CD4-positive, alpha-beta T cell treated with Interleukin-15 for 4 hours (primary cell): ENCODE measurements at places on chromosomes 12 and 14.
A peak's percentile ranks its signal among the peaks of the same experiment; 100 is the strongest.

DNA sequence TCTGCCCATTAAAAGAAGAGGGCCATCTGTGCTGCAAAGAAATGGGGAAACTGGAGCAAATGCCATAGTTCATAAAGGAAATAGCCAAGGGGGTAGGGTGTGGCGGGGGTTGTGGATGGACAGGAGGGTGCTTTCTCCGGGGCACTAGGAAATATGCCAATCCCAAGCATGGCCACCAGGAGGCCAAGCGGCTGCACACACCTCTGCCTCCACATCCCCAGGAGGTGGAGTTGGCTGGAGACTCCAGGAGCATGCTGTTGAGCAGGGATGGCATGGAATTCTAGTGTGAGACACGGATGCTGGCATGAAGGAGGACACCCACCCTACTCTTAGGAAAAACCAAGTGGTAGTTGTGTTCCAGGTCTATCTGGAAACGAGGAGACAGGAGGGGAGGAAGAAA lies 25.2 kb downstream of the NID2 start:
- DNase-seq = peak; percentile 42

GRCh38 chr14:98374136-98374535 lies 897.9 kb downstream of the BCL11B start:
- DNase-seq = no peak

- DNase-seq = no peak
Measured at GRCh38 chr14:87171141-87171540, 821.8 kb downstream of the GALC start.

DNA sequence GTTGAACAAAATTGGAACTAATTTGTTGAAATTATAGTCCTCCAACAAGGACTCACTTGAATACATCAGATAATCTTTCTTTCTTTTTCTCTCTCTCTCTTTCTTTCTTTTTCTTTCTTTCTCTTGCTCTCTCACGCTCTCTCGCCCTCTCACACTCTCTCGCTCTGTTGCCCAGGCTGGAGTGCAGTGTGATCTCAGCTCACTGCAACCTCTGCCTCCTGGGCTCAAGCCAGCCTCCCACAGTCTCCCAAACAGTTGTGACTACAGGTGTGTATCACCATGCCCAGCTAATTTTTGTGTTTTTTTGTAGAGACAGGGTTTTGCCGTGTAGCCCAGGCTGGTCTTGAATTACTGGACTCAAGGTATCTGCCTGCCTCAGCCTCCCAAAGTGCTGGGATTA lies 22.8 kb downstream of the WDR20 start:
- no peak for DNase-seq

DNA sequence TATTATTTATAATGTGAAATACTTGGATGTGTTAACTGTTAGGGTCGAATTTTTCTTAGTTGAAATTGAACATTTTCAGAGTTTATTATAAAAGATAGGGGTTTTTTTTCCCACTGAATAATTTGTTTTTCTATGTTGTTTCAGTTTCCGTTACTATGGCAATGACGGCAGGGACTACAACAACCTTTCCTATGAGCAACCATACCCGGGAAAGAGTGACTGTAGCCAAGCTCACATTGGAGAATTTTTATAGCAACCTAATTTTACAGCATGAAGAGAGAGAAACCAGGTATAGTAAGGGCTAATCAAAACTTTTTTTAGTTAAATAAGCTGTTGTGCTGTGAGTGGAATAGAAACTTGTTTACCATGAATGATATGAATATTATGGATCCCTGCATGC lies 35.1 kb upstream of the BMAL2 start:
- DNase-seq = no peak

DNA sequence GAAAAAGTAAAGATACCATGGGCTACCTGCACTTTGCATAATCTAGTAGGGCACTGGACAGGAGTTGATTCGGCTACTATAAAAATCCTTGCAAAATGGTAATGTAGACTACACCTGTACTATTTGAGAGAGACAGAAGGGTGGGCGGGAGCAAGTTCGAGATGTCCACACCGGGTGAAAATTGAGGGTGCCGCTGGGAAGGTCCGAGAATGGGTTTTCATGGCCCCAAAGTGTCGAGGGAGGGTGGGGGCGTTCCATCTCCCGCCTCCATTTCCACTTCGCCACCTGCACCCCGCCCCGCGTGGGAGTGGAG lies 648 bp downstream of the SNX6 start:
- DNase-seq = no peak
